Esophagus muscularis mucosa (tissue), 4 donors: ENCODE measurements at places on chromosomes 2 and 18.
A peak's percentile ranks its signal among the peaks of the same experiment; 100 is the strongest.

DNA sequence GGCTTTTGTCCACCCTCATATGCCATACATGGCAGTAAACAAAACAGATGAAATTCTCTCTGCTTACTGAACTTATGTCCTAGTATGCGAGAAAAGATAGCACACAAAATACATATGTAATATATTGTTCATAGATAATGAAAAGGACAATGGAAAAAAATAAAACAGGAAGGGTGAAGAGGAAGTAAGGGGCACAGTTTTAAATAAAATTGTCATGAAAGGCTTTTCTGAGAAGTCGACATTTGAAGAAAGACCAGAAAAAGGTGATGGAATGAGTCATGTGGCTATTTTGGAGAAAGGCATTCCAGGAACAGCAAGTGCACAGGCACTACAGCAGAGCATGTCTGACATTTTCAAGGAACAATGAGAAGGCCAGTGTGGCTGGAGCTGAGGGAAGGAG is 56.4 kb downstream of the KCNH7 start:
- H3K27ac ChIP-seq: no peak overlapping the region
- no peaks in the 10 kb centered on the region for H3K27me3 ChIP-seq
- no peak overlapping the region for H3K4me3 ChIP-seq
- H3K36me3 ChIP-seq: no peaks in the 10 kb centered on the region
- no peak for DNase-seq

- no peaks in the 10 kb centered on the region for H3K36me3 ChIP-seq
- H3K4me3 ChIP-seq: no peak overlapping the region
- no peak for DNase-seq
- no peaks in the 10 kb centered on the region for H3K27me3 ChIP-seq
- no peak overlapping the region for H3K27ac ChIP-seq
These were observed 128.5 kb downstream of the DCC start for GRCh38 chr18:52468496-52468895.

DNA sequence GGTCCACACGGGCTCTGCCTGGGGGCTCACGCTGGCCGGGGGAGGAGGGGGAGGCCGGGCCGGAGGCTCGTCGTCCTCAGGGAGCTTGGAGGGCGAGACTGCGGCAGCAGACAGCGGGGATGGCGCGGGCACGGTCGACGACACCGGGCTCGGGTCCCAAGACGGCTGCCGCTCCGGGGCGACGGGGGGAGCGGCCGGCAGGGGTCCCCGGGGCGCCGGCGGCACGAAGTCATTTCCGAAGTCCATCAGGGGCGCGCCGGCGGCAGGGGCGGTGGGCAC is 491 bp downstream of the RTN4 start:
- H3K27me3 ChIP-seq: no peaks in the 10 kb centered on the region
- DNase-seq: no peak
- H3K4me3 ChIP-seq: peak overlapping the region; percentile 97
- H3K27ac ChIP-seq: peak overlapping the region; percentile 100

DNA sequence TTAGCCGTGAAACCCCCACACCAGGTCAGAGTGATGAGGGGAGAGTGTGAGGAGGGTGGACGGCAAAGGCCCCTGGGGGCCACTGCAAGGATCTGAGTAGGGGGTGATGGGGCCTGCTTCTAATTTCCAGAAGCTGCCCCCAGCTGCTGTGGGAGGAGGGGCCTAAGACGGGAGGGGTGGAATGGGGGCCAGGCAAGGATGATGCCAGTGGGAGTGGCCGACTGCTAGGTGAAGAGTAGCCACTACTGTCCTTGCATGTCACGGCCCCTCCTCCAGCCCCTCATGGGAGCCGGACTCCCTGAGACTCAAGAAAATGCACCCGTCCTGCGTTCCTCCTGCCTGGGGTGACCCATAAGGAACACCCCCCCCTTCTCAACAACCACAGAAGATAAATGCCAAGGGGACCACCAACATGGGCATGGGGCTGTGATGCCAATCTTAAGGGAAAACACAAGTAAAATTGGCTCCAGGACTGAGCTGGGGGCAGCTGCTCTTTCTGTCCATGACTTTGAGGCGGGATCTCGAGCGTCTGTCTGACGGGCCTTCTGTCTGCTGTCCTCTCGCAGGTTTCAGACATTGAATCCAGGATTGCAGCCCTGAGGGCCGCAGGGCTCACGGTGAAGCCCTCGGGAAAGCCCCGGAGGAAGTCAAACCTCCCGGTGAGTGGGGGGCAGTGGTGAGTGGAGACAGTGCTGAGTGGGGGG is 24.2 kb upstream of the PRLH start:
- no peak overlapping the region for H3K4me3 ChIP-seq
- H3K4me1 ChIP-seq: peaks cover 9% of the 10 kb centered on the region
- H3K36me3 ChIP-seq: peaks cover 15% of the 10 kb centered on the region
- no peak overlapping the region for H3K27ac ChIP-seq
- H3K27me3 ChIP-seq: no peaks in the 10 kb centered on the region
- DNase-seq: no peak

DNA sequence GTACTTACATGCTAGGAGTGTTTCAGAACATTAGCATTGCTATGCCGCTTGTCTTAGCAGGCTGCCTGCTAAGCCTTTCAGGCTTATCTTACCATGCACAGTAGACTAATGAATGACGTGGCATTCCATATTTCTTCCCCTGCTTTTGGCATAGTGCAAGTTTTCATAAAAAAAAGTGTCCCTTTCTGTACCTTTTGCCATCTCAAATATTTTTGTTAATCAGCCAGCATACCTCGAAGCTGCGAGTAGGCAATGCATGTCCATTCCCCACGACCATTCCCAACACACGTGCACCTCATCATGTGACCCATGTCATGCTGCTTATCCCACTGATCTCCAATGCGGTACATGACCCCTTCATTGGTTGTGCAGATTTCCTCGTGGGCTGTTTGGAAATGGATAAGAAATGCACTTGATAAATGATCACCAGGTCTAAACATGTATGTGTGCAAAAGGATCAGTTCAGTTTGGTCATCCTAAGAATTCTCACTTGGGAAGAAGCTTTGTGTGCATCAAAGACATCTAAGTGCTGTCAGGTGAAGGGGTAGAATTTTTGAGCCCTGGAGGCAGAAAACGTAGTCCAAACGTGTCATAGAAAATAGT is 13.9 kb downstream of the FN1 start:
- H3K27ac ChIP-seq: peak overlapping the region; percentile 66
- peaks cover 23% of the 10 kb centered on the region for H3K36me3 ChIP-seq
- no peak for DNase-seq
- H3K4me1 ChIP-seq: no peaks in the 10 kb centered on the region
- no peak overlapping the region for H3K4me3 ChIP-seq

GRCh38 chr2:47003641-47004427 is 88.2 kb upstream of the MCFD2 start:
- no peak for DNase-seq
- no peaks in the 10 kb centered on the region for H3K36me3 ChIP-seq
- H3K4me3 ChIP-seq: no peak overlapping the region
- no peaks in the 10 kb centered on the region for H3K27me3 ChIP-seq

GRCh38 chr18:74532511-74533025 is 1.7 kb upstream of the CNDP1 start:
- DNase-seq: no peak
- no peak overlapping the region for H3K4me3 ChIP-seq
- no peak overlapping the region for H3K27ac ChIP-seq
- H3K27me3 ChIP-seq: no peaks in the 10 kb centered on the region

DNA sequence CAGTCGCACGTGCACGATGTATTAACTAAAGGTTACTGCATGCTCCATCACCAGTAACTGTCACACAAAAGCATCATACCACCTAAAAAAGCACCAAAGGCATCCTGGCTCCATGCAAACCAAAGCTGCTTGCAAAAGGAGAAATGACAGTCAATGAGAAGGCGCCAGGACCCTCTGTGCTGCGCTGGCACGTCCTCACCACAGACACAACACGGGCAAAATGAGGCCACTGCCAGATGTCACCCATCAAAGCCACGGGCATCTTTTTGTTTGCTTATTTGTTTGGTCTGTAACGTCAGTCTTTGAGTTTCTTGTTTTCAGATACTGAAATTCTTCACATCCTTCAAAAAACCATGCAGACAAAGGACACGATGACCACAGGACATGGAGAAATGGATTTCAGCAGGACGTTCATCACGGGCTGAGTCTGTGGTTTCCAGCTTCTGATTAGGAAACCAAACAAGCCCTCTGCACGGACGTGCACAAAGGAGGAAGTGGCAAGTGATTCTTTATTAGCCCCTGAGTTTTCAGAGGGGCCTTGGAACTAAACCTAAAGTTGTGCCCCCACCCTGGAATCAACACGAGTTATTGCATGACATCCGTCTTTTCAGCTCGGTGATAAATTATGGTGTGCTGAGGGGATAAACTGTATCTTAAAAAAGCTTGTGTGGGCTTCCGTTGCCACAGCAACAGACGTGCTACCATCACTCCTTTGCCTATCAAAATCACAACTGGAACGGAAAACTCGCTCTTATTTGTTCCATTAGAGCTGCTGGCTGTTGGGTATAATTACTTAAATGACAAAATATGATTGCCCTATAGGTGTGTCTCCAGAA is 181.8 kb downstream of the EIPR1 start:
- H3K4me1 ChIP-seq: no peaks in the 10 kb centered on the region
- peaks cover 7% of the 10 kb centered on the region for H3K36me3 ChIP-seq
- DNase-seq: no peak
- no peaks in the 10 kb centered on the region for H3K27me3 ChIP-seq
- H3K4me3 ChIP-seq: no peak overlapping the region
- no peak overlapping the region for H3K27ac ChIP-seq

DNA sequence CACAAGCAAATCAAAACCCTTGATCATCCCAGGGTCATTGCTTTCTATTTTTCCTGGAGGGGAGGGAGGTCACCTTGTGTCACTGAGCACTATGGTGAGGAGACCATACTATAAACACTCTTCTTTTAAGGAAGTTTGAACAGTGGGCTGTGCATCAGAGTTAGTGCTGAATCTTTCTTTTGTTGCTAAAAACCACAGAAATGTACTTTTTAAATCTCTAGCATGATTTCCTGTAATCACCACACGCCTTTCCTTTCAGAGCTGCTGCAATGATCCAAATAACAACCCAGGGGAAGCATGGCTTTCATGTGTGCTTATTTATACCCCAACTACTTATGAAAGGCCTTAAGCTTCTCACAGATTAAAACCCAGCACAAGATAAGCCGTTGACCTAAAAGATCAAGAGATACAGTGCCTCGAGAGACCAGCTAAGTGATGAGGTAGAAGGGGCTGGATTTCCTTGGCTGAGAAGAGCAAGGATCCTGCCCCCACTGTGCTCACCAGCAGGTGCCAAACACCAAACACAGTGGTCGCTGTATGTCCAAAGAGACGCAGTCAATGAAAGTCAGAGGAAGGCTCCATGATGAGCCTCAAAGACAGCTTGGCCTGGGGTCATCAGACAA is 34.7 kb downstream of the TRABD2A start:
- H3K4me1 ChIP-seq: no peaks in the 10 kb centered on the region
- H3K27me3 ChIP-seq: no peaks in the 10 kb centered on the region
- no peak for DNase-seq
- H3K4me3 ChIP-seq: no peak overlapping the region

GRCh38 chr18:3972291-3972930 is 482.7 kb downstream of the DLGAP1 start:
- no peaks in the 10 kb centered on the region for H3K4me1 ChIP-seq
- H3K36me3 ChIP-seq: no peaks in the 10 kb centered on the region
- no peak overlapping the region for H3K27ac ChIP-seq

- DNase-seq: no peak
- no peak overlapping the region for H3K4me3 ChIP-seq
- H3K36me3 ChIP-seq: no peaks in the 10 kb centered on the region
These were observed 15.0 kb upstream of the POLI start for GRCh38 chr18:54254265-54254758.

GRCh38 chr18:8548186-8548585 is 61.1 kb upstream of the RAB12 start:
- H3K27ac ChIP-seq: no peak overlapping the region
- no peak overlapping the region for H3K4me3 ChIP-seq
- DNase-seq: no peak
- no peaks in the 10 kb centered on the region for H3K36me3 ChIP-seq
- no peaks in the 10 kb centered on the region for H3K4me1 ChIP-seq

DNA sequence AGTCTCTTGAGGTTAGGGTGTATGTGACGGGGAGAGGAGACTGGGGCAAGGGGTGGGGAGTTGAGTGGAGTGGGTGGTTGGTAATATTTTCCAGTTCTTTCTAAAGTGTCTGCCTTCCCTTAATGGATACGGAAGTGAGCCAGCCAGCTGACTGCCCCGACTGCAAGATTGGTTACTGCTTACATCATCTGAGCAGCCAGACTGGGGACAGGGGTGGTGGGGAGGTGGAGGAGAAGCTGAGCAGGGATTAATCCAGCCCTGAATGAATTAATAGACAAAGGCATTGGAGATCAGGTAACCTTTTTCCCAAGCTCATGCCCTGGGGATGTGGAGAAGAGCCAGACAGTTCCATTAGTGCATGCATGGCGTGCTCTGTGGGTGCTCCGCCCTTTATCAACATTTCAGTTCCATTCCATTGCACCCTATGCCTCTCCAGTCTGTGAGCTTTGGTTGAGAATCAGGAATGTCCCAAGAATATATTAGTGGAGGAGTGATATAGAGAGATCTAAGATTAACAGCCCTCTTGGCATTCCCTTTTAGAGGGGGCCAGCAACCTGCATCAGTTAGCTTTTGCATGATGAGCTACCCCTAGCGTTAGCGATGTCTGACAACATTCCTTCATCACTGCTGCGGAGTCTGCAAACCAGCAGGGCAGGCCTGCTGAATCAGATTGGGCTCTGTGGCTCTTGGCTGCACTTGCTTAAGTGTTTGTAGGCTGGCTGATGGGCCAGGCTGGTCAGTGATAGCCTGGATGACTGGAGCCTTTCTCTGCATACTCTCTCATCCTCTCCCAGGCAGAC is 67.4 kb downstream of the TNP1 start:
- no peak for DNase-seq
- H3K27me3 ChIP-seq: no peaks in the 10 kb centered on the region
- peak overlapping the region; percentile 38 for H3K27ac ChIP-seq
- no peaks in the 10 kb centered on the region for H3K36me3 ChIP-seq

- H3K4me3 ChIP-seq: no peak overlapping the region
- H3K36me3 ChIP-seq: no peaks in the 10 kb centered on the region
- DNase-seq: no peak
- no peaks in the 10 kb centered on the region for H3K27me3 ChIP-seq
- no peak overlapping the region for H3K27ac ChIP-seq
These were observed 217.5 kb downstream of the CAMKMT start for GRCh38 chr2:44579115-44579836.

DNA sequence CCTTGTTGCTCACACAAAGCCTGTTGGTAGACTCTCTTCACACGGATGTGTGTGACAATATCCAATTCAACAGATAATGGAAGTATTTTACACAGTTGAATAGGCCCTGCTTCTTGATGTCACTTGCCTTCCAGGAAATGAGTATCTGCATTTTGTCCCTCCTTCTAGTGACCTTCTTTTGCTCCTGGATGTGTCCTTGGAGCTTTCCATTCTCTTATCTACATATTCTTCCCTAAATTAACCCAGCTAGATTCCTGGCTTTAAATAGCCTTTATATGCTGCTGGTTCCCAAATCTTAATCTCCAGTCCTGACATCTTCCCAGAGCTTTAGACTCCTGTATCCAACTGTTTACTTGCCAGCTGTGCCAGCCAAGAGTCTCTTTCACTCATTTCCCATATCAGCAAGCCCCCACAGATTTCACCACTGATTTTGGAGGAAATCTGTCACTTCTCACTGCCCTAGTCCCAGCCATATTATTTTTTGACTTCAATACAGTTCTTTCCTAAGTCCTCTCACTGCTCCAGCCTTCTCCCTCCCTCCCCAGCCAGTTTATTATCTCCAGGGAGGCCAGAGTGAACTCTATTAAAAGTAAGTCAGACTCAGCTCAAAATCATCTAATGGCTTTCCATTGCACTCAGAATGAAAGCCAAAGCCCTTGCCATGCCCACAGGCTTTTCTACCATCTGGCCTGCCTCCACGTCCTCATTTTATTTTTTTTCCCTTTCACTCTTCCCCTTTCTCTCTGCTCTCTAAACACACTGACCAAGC is 170.0 kb downstream of the PDE11A start:
- no peaks in the 10 kb centered on the region for H3K36me3 ChIP-seq
- no peaks in the 10 kb centered on the region for H3K4me1 ChIP-seq
- no peak for DNase-seq
- no peak overlapping the region for H3K4me3 ChIP-seq
- H3K27ac ChIP-seq: no peak overlapping the region
